Peyer's patch (tissue), 4 donors: ENCODE measurements at places on chromosomes 12 and 14. TPM values are rescaled to one million over a fixed set of nuclear protein-coding genes. Genes with fewer than 3 reads are reported as not detected.
A peak's percentile ranks its signal among the peaks of the same experiment; 100 is the strongest.

DNA sequence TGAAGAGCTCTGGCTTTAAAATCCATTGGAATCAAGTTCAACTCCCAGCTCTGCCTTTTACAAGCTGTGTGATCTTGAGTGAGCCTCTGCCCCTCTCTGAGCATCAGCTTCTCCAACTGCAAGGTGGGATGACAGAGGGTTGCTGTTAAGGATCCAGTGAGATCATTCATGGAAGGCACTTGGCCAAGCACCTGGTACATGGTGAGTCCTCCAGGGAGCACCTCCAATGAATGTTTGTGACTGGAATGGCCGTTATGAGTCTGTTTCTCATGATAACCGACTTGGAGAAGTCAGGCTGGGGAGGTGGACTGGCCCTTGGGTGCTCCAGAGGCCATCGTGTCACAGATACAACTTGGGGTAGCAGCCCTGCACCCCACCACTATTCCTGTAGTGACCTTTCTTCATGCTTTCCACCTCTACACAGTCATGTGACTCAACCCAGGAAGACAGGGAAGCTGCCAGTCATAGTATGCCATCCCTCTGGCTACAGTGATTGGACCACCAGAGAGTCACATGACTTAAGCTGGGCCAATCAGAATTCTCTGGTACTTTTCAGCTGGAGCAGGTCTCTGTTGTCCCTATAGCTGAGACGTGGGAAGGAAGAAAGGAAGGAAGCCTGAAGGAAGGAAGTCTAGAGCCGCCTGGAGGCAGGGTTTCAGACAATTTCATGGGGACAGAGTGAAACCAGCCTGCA, 146.5 kb upstream of the MYL2 start:
- H3K27me3 ChIP-seq: no peaks in the 10 kb centered on the region
- H3K4me1 ChIP-seq: no peaks in the 10 kb centered on the region
- no peak overlapping the region for H3K4me3 ChIP-seq
- no peak overlapping the region for H3K27ac ChIP-seq
- no peak for DNase-seq

DNA sequence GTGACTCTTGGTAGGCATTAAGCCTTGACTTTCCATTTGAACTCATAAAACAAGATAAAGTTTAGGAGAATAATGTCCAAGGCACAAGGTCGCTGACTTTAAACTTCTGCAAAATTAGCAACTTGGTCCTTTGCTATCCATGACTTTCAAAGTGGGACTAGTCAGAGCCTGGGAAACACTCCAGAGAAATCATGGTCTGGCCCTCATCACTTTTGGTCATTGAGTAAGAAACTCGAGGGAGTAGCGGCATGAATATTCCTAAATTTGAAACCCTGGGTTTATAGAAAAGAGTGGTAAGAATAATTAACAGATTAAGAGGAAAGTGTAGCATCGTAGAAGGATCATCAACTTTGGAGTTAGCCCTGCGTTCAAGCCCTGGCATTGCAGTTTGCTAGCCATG, 16.9 kb upstream of the APPL2 start:
- H3K27ac ChIP-seq: no peak overlapping the region
- no peak overlapping the region for H3K4me3 ChIP-seq
- H3K36me3 ChIP-seq: no peaks in the 10 kb centered on the region
- H3K4me1 ChIP-seq: no peaks in the 10 kb centered on the region

- H3K36me3 ChIP-seq: no peaks in the 10 kb centered on the region
- no peak for DNase-seq
- H3K4me3 ChIP-seq: no peak overlapping the region
- no peaks in the 10 kb centered on the region for H3K27me3 ChIP-seq
- H3K27ac ChIP-seq: no peak overlapping the region
These were observed 107.7 kb downstream of the ERGIC2 start for GRCh38 chr12:29273178-29273843.

GRCh38 chr14:31884776-31885379, 192.2 kb upstream of the ARHGAP5 start:
- no peaks in the 10 kb centered on the region for H3K27me3 ChIP-seq
- no peaks in the 10 kb centered on the region for H3K36me3 ChIP-seq
- DNase-seq: no peak
- no peak overlapping the region for H3K27ac ChIP-seq
- no peak overlapping the region for H3K4me3 ChIP-seq

GRCh38 chr12:54370171-54370730, 6.0 kb upstream of the GPR84 start:
- no peaks in the 10 kb centered on the region for H3K36me3 ChIP-seq
- no peaks in the 10 kb centered on the region for H3K4me1 ChIP-seq
- no peaks in the 10 kb centered on the region for H3K27me3 ChIP-seq
- H3K4me3 ChIP-seq: peak overlapping the region; percentile 42
- peak overlapping the region; percentile 53 for H3K27ac ChIP-seq
- DNase-seq: peak; percentile 85

- no peak for DNase-seq
- no peaks in the 10 kb centered on the region for H3K4me1 ChIP-seq
These were observed 26.0 kb downstream of the CHST11 start for GRCh38 chr12:104482748-104483147.

The PTCSC3 gene
- not detected for total RNA-seq
